Fibroblast of skin of back (primary cell): ENCODE measurements at places on chromosomes 1 and 21.

DNA sequence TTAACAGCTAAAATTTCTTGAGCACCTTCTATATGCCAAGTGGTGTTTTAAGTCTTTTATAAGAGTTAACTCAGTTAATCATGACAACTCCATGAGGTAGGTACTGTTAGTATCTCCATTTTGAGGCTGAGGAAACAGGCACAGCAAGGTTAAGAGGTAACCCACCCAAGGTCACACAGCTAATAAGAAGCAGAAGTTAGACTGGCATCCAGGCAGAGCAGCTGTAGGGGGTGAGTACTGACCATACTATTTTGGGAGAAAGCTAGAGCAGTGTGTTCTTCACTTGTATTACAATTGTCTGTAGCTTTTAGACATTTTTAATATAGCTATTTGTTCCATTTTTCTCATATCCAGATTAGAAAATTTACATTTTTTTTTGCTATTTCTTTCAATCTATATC, 4.8 kb downstream of the ATP6V1G3 start:
- DNase-seq, result no peak

- DNase-seq, result no peak
These were observed 43.0 kb upstream of the TENT5C start for GRCh38 chr1:117562581-117563491.

GRCh38 chr21:37220433-37220980, 46.6 kb downstream of the VPS26C start:
- peak; percentile 41 for DNase-seq

DNA sequence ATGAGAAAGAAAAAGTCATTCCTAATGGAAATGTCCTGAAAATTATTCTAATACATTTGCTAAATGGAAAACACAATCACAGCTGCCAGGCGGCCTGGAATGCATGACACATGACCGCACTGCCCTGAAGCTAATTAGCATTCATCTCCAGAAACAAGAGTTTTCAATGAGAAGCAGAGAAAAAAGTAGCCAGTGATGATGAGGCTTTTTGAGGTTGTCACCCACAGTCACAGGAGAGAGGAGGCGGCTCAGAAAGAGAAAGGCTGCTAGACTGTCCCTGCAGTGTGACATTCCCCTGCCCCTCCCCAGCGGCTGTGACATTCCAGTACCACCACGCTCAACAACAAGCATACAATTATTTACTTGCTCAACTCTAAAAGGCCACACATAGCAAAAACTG, 122.9 kb upstream of the KRTAP19-8 start:
- peak; percentile 77 for DNase-seq

GRCh38 chr1:89954401-89954800, 40.5 kb upstream of the ZNF326 start:
- DNase-seq, result no peak

- DNase-seq, result peak; percentile 0
These were observed at the start of gene SUSD4 for GRCh38 chr1:223363856-223364684. Gene SUSD4 (minus strand): TSS chr1:223364176. CDS start chr1:223363425, 751 bp downstream.

- DNase-seq, result no peak
These were observed 1.4 kb upstream of the OLFML3 start for GRCh38 chr1:113977906-113978305.

GRCh38 chr1:41377397-41377796, 16.2 kb downstream of the FOXO6 start:
- DNase-seq, result no peak

GRCh38 chr1:113394043-113394862, 3.9 kb downstream of the MAGI3 start:
- no peak for DNase-seq

GRCh38 chr1:220873868-220874655, 5.2 kb upstream of the HLX start:
- peak; percentile 47 for DNase-seq
